Activated CD4-positive, alpha-beta T cell treated with anti-CD3 and anti-CD28 coated beads for 1 hour (primary cell): ENCODE measurements at places on chromosomes 16 and 17.

- DNase-seq, result no peak
Observed at GRCh38 chr16:75570396-75571065, 4.4 kb downstream of the GABARAPL2 start.

DNA sequence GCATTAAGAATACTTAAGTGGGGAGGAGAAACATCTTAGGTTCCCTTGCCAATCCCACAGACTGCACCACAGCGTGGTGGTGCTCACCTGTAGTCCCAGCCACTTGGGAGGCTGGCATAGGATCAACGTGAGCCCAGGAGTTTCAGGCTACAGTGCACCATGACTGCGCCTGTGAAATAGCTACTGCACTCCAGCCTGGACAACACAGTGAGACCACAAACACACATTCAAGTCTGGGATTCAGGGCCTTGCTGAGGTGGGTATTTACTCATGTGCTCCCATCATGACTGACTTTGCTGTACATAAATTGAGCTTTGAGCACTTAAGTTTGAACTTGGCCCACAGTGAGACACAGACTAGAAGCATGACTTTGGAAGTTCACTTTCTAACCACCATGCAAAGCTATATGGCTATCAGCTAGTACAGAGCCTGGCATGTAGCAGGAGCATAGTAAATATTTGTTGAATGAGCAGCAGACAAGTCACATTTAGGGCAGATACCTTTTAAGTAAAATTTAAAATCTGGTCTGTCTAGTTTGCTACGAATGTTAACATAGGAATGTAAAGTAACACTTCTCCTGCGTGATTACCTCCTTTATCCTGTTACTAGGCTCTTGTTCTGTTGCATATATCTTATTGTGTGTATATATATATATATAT, 33.5 kb downstream of the CEP95 start:
- no peak for DNase-seq

- DNase-seq, result no peak
Observed at GRCh38 chr17:70527364-70527888, 358.1 kb downstream of the KCNJ2 start.

GRCh38 chr16:20610892-20611349, 34.8 kb upstream of the ACSM2B start:
- no peak for DNase-seq

DNA sequence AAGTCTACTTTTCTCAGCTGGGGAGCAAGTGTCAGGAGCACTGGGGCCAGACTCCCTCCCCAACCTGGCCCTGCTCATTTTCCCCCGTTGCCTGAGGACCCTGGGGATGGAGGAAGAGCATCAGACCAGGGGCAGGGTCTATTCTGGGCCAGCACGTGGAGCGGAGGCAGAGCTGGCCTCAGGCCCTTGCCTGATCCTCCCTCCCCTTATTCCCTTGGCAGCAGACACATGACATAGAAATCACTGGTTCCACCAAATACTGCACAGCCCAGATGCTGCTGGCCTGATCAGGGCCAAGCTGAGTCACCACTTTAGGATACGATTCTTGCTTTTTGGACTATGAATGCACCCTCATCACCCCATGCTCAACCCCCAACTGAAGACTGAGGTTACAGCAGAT, 15.8 kb upstream of the AGRP start:
- no peak for DNase-seq

DNA sequence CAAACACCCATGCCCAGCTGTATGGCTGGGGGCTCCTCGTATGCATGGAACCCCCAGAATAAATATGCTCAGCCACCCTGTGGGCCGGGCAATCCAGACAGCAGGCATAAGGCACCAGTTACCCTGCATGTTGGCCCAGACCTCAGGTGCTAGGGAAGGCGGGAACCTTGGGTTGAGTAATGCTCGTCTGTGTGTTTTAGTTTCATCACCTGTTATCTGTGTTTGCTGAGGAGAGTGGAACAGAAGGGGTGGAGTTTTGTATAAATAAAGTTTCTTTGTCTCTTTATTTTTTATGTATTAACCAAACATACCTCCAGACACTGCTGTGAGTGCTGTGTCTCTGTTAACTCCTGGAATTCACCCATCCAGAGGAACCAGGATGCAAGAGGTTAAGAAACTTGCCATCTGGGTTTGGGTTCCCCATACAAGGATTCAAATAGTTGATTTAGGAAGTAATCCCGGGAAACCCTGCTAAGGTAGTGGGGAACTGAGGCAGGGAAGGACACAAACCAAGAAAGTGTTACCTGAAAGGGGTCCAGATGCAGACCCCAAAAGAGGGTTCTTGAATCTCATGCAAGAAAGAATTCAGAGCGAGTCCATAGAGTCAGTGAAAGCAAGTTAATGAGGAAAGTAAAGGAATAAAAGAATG, 37.4 kb upstream of the IL21R start:
- DNase-seq, result no peak

DNA sequence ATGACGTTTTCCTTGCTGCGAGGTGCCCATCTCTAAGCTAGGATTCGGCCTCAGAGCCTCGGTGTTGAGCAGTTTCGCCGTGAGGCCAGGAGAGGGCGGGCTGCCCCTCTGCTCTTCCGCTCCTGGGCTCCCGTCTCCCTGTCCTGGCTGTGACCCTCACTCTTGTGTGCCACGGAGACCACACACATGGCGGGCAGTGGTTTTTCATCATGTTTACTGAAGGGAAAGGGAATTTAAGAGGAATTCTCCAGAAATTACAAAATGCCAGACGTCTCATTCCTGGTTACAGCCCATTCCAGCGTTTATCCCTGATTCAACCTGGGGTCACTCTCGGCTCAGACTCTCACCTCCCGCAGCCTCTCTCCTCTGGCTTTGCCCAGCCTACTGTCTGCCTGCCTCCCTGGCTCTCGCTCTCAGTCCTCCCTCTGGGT, 96.8 kb upstream of the ELAC2 start:
- DNase-seq, result no peak

DNA sequence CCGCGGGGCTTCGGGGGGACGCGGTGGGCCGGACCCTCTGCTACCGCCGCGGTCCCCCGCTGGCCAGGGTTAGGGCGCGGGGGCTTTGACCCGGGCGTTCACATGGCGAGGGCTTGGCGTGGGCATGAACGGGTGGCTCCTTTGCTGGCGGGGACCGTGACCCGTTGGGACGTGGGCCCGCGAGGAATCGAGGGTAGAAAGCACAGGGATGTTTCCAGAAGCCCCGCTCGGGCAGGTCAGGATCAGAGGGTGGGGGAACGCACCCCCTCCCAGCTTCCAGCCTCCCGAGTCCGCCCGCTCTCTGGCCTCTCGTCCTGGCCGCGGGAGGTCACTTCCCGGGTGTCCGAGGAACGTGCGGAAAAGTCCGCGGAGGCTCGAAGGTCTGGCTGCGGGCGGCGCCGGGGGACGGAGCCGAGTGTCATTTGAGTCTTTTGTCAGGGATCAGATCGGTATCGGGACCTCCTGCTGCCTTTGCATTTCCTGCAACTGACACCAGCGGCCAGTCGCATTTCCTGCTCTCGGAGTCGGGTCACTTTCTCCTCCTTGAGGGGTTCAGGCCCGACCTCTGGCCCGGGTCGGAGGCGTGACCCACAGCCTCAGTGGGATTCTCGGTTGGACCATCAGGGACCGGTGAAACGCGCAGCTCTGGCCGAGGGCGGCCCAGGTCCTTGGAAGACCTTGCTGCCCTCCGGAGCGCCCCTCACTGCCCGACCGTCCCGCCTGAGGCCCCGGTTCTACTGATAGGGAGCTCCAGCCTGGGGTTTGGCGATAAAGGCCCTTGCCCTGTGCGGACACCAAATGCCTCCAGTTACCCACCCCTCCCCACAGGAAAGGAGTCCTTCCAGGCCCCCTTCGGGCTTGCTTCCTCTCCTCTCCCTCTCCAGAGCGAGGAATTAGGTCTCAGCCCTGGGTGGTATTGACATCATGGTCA, 702 bp upstream of the WNT3 start:
- DNase-seq, result no peak

DNA sequence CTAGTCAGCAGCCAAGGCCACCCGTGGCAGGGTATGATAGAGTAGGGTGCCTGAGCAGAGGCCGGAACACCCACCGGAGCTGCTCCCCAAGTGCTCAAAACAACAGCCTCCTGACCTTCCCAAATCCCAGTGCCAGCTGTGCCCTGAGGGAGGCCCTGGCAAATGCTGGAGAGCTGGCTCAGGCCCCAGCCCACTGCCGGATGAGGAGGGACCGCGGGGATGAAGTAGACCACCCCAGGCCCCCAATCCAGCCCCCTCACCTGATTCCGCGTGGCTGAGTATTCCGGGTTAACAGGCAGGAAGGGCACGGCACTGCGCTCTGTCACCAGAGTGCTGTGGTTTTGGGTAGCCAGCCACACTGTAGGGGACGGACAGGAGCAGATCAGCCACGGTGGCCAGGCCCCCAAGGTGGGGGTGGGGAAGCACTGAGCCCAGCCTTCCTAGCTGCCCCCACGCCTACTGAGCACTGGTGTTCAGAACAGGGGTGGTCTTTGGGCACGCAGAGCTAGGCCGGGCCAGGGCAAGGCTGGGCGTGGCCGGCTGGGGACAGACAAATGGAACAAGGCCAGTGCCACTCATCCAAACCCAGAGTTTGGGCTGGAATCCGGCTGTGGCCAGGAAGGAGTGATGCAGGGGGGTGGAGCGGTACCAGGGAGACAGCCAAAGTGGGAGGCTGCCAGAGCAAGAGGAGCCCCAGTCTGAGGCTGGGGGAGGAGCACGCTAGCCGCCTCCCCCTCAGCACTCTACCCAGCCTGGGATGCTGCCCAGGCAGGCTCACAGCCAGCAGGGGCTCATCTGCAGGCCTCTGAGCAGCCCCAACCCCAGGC, 9.1 kb downstream of the TP53I13 start:
- DNase-seq, result no peak

- DNase-seq, result no peak
Observed at GRCh38 chr17:29571883-29572681, 3.6 kb downstream of the TP53I13 start.

DNA sequence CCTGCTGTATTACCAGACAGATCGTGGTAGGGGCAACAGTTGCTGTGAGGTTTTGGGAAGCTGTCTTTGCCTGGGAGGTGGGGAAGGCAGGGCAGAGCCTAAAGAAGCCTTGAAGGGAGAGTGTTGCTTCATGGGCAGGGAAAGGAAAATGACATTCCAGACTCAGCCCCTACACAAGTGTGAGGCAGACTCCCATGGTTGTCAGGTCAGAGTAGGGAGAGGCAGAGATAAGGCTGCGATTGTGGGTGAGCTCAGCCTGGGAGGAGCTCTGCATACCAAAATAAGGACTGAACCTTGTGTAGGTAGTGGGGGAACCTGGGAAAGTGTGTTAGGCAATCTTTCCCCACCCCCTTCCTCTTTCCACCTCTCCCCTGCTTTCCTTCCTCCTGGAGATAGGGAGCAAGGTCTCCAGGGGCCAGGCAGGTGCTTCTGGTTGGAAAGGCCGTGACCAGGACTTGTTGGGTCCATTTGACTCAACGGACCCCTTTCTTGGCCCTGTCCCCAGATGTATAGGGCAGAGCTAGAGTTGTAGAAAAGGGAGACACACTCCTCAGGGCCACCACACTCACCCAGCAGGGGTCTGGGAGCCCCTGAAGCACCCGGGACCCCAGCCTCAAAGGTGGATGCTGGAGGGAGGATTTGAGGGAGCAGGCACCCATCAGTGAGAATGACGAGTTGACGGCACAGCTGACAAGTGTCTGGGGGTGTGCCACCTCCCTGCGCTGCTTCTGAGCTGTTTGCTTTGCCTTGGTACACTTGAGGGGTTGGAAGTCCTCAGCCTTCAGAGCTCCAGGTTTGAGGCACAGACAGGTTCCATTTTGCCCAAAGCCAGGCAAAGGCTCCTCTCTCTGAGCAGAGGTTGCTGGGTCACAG, 18.5 kb upstream of the TOB1 start:
- no peak for DNase-seq

DNA sequence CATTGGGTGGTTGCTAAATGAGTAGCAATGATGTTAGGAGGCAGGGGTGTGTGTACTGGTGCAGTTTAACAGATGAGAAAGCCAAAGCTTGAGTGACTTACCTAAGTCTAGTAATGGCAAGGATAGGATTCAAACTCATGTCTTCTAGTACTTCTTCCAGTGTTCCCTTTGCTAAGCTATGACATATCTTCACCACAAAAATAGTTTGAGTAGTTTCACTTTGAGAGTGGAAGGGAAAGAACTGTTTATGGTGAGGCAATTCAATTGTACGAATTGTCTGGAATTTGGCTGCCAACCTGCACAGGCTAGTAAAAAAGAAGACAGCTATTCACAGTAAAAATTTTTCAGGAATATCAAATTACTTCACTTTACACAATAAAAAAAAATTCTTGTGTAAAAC, 138.0 kb downstream of the NLK start:
- DNase-seq, result no peak

- DNase-seq, result no peak
Observed at GRCh38 chr17:50051606-50052005, 4.3 kb upstream of the ITGA3 start.

GRCh38 chr17:17985555-17985954, 12.9 kb downstream of the DRC3 start:
- no peak for DNase-seq

GRCh38 chr17:67509390-67510287, 132.6 kb downstream of the PITPNC1 start:
- DNase-seq, result no peak

GRCh38 chr17:78474614-78475146, 96.2 kb downstream of the PGS1 start:
- DNase-seq, result no peak

DNA sequence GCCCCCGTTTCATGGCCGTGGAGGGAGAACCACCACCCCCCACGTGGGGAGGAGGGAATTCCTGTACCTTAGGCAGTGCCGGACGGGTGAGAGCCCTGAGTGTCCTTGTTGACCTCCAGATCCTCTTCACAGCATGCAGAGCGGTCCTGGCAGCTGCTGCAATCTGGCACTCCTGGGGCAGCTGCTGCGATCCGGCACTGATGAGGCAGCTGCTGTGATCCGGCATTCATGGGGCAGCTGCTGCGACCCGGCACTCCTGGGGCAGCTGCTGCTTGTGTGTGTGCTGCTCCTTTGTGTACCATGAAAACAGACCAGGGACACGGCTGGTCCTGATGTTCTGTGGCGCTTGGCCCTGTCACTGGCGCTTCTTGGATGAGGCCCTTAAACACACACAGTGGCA, 12.8 kb downstream of the ZNF778 start:
- no peak for DNase-seq

DNA sequence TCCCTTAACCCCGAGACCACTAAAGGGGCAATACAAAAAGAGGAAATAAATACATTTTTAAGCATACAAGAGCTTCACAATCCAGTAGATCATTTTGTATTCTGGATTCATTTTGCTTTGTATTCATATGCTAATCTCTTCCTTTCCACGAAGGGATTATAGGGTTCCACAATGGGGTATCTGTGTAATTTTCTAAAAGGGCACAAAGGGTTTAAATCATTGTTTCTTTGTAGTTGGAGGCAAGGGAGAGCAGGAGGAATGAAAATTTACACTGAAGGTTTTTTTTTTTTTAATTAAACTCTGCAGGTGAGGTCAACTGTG, 592 bp upstream of the NUFIP2 start:
- no peak for DNase-seq
